ENCODE measurements at places on chromosomes 13 and 19. TPM values are rescaled to one million over a fixed set of nuclear protein-coding genes. Genes with fewer than 3 reads are reported as not detected.

Gene CEACAM7
- 0.10 TPM for total RNA-seq

Gene NTN5
- 0.16 TPM for total RNA-seq

Gene LILRA5
- total RNA-seq, result not detected

Gene AMER2
- total RNA-seq, result not detected

Gene IGFL2
- total RNA-seq, result 0.86 TPM

Gene ATP7B
- total RNA-seq, result 2.7 TPM

Gene ZNF571
- total RNA-seq, result 0.55 TPM

Gene HSH2D
- not detected for total RNA-seq

Gene MCOLN1
- total RNA-seq, result 11.5 TPM

Gene FGF21
- total RNA-seq, result not detected

Gene DLL3
- total RNA-seq, result 11.1 TPM

Gene GRK1
- total RNA-seq, result 0.19 TPM

Gene CEACAM3
- total RNA-seq, result not detected

Gene NLRP11
- total RNA-seq, result 0.01 TPM

Gene GAPDHS
- 0.10 TPM for total RNA-seq

Gene PLPP2
- total RNA-seq, result 112 TPM

Gene PRX
- total RNA-seq, result 1.3 TPM

Gene ZNF99
- not detected for total RNA-seq

Gene PALM
- total RNA-seq, result 15.5 TPM

Gene AZU1
- 0.20 TPM for total RNA-seq

Gene LIPE
- total RNA-seq, result 1.4 TPM

Gene KCNN1
- total RNA-seq, result 0.92 TPM

Gene YJEFN3
- total RNA-seq, result 4.0 TPM

Gene LRRC63
- 0.08 TPM for total RNA-seq

Data from A549 treated with AZD2906 at 1 μM for 4 hours (cell line).